ENCODE measurements at places on chromosomes 16 and 17. TPM values are rescaled to one million over a fixed set of nuclear protein-coding genes. Genes with fewer than 3 reads are reported as not detected.

DNA sequence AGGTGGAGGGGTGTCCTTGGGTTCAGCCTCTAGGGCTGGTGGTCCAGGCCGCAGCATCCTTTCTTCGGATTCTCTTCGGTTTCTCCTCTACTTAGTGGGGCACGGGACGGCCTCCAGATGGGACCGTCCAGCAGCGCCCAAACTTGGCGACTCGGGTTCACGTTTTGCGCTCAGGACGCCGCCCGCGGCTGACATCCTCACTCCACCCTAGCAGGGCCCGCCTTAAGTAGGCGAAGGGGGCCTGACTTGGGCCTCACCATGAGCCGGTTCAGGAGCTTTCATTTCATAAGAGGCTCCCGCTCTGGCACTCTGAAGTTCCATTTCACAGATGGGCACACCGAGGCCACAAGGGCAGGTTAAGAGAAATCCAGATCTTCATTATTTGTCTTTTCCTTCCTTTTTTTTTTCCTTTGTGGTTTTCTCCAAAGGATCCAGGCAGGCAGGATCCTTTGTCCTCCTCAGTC lies 141.2 kb downstream of the SEC14L1 start:
- H3K36me3 ChIP-seq: no peaks in the 10 kb centered on the region
- H3K4me3 ChIP-seq: peak overlapping the region; percentile 82
- H3K27ac ChIP-seq: peak overlapping the region; percentile 94
- peaks cover 17% of the 10 kb centered on the region for H3K27me3 ChIP-seq
- H3K4me1 ChIP-seq: peaks cover 32% of the 10 kb centered on the region
- no peak for DNase-seq

GRCh38 chr17:15273141-15273793 lies 8.1 kb upstream of the PMP22 start:
- H3K36me3 ChIP-seq: no peaks in the 10 kb centered on the region
- no peak overlapping the region for H3K4me3 ChIP-seq
- H3K27ac ChIP-seq: no peak overlapping the region

- no peak for DNase-seq
- H3K4me1 ChIP-seq: no peaks in the 10 kb centered on the region
- H3K27ac ChIP-seq: no peak overlapping the region
- H3K27me3 ChIP-seq: peaks cover 72% of the 10 kb centered on the region
- no peak overlapping the region for H3K4me3 ChIP-seq
- H3K36me3 ChIP-seq: no peaks in the 10 kb centered on the region
Measured at GRCh38 chr17:49445591-49445990, 30.9 kb upstream of the PHB1 start.

DNA sequence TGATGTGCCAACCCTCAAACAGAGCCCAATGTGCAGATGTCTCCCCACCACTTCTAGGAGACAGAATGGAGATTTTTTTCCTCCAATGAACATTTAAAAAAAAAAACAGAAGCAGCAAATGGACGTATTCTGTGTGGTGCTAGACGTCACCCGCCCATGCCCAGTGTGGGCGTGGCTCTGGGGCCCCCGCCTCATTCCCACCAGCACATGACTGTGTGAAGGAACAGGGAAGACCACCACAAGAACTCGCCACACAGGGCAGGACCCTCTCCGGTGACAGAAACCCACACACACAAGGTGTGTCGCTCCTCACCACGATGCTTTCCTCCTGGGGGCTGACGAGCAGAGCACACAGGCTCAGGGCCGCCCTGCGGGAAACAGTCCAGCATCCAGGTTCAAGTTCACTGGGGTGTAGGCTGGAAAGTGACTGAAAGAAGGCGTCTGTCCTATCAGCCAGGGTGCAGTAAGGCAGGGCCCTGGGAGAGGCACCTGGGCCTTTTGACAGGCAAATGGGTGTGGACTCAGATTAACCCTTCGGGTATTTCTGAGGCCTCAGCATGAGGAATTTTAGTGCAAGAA lies 53.5 kb downstream of the KLHDC4 start:
- no peak overlapping the region for H3K27ac ChIP-seq
- peaks cover 21% of the 10 kb centered on the region for H3K36me3 ChIP-seq
- peaks cover 10% of the 10 kb centered on the region for H3K27me3 ChIP-seq
- DNase-seq: no peak
- no peak overlapping the region for H3K4me3 ChIP-seq

Gene DHX58
- 0.43 TPM for total RNA-seq

Gene CDH5
- total RNA-seq: not detected

Gene COIL
- 26.7 TPM for total RNA-seq

Gene ABCC11
- total RNA-seq: 0.91 TPM

DNA sequence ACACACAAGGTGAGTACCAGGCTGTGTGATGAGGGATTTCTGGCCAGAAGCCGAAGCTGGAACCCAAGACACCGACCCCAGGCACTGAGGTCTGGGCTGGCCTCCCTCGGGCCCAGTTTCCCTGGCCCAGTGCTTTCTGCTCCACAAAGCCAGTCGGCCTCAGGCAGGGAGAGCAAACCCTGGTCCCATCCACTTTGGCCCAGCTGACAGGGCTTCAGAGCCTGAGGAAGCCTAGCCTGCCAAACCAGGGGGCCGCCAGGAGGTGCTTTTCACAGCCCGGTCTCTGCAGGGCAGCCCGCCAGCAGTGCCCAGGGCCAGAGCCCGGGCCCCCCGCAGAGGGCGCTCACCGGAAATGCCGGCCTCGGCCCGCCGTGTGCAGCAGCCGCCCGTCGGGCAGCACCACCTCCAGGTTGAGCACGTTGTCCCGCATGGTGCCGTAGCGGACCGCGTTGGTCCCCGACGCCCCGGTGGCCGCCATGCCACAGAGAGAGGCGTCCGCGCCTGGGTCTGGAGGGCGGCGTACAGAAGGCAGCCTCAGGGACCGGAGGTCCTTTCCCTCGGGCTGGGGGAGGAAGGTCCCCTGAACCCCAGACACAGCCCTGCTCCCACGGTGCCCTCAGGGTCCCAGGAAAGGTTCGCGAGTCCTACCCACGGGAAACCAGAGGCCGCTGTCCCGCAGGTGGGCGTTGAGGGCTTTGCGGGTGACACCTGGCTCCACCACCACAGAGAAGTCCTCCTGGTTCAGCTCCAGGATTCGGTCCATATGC lies 2.2 kb downstream of the LDHD start:
- no peak for DNase-seq
- H3K4me1 ChIP-seq: peaks cover 9% of the 10 kb centered on the region
- no peak overlapping the region for H3K27ac ChIP-seq
- H3K36me3 ChIP-seq: no peaks in the 10 kb centered on the region
- no peak overlapping the region for H3K4me3 ChIP-seq

Gene CHST5
- 0.24 TPM for total RNA-seq

Gene SPECC1
- total RNA-seq: 72.7 TPM

GRCh38 chr16:68452176-68452575 lies 3.9 kb upstream of the SMPD3 start:
- H3K27me3 ChIP-seq: no peaks in the 10 kb centered on the region
- H3K4me1 ChIP-seq: peaks cover 10% of the 10 kb centered on the region
- no peak overlapping the region for H3K4me3 ChIP-seq
- no peak overlapping the region for H3K27ac ChIP-seq

Gene HOXB9
- not detected for total RNA-seq

GRCh38 chr17:37179893-37180292 lies 195.9 kb upstream of the C17orf78 start:
- H3K4me1 ChIP-seq: peaks cover 4% of the 10 kb centered on the region
- H3K27me3 ChIP-seq: no peaks in the 10 kb centered on the region
- no peak for DNase-seq
- no peak overlapping the region for H3K27ac ChIP-seq
- peaks cover 1% of the 10 kb centered on the region for H3K36me3 ChIP-seq
- H3K4me3 ChIP-seq: no peak overlapping the region

DNA sequence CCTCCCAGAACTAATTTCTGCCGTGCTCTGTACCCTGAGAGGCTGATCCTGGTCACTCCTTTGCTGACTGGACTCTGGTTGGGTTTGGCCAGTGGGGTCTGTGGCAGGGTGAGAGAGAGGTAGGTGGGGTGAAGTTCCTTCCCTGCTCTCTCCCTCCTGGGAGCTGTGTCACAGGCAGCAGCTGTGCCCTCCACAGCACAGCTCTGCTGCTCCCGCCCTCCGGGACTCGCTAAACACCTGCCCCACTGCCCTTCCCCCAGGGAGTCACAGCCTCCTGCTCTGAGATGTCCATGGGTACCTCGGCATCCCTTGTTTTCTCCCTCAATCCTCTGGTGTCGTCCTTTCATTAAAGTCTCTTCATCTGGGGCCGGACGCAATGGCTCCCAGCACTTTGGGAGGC lies 66.4 kb downstream of the SRCIN1 start:
- H3K4me1 ChIP-seq: peaks cover 3% of the 10 kb centered on the region
- no peaks in the 10 kb centered on the region for H3K36me3 ChIP-seq
- H3K4me3 ChIP-seq: no peak overlapping the region
- DNase-seq: no peak
- peaks cover 18% of the 10 kb centered on the region for H3K27me3 ChIP-seq

GRCh38 chr17:50266384-50267073 lies 7.7 kb upstream of the TMEM92 start:
- DNase-seq: no peak
- no peaks in the 10 kb centered on the region for H3K36me3 ChIP-seq
- peaks cover 4% of the 10 kb centered on the region for H3K4me1 ChIP-seq
- no peak overlapping the region for H3K4me3 ChIP-seq

DNA sequence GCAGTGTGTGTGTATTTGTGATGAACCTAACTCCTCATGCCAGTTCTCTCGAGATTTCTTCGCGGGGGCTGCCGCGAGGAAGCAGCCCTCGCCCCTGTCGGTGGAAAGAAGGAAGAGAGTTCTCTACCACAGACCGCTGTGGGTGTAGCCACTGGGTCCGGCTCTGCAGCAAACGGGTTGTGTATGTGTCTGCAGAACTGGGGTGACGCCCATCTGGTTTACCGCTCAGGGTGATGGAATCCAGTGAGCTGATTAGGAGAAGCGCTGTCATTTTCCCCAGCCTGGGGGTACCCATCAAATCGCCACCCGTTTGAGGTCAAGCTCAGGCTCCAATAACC lies 7.7 kb downstream of the CORO6 start:
- no peaks in the 10 kb centered on the region for H3K36me3 ChIP-seq
- H3K4me3 ChIP-seq: peak overlapping the region; percentile 7
- H3K27ac ChIP-seq: no peak overlapping the region

DNA sequence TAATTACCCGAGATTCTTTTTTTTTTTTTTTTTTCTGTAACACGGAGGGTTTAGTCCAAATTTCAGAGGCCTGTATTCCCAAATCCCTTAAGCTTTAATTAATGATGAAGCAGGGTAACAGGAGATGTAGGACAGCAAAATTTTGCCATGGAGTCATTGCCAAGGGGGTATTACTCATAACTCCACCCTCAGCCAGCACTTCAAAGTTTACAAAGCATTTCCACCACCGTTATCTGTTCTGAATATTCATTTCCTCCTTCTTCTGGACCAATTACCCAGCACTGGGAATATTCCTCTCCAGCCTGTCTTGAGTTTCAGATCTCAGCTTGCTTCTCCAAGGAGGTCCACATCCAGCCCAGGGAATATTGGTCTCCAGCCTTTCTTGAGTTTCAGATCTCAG lies 747.5 kb upstream of the EEF2KMT start:
- H3K4me3 ChIP-seq: no peak overlapping the region
- DNase-seq: no peak
- H3K36me3 ChIP-seq: no peaks in the 10 kb centered on the region
- H3K27ac ChIP-seq: no peak overlapping the region
- H3K27me3 ChIP-seq: peaks cover 9% of the 10 kb centered on the region
- H3K4me1 ChIP-seq: no peaks in the 10 kb centered on the region

Gene KRT39
- not detected for total RNA-seq

DNA sequence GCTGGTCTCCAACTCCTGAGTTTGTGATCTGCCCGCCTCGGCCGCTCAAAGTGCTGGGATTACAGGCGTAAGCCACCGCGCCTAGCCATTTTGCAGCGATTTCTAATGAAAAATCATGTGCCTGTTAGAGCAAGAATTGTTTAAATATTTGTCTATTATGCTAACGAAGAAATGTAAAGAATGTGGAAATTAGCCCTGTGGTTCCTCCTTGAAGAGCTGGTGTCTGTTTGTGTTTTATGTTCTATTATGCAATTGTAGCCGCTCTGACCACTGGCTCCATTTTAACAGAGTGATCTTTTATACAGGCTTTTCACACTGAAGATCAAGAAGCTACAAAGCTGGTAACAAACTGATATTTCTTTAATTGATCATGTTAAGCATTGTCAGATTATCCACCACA lies 217.3 kb downstream of the USP22 start:
- H3K4me3 ChIP-seq: no peak overlapping the region
- no peak for DNase-seq
- H3K27me3 ChIP-seq: no peaks in the 10 kb centered on the region

GRCh38 chr17:39564211-39564848 lies 43.4 kb downstream of the NEUROD2 start:
- H3K36me3 ChIP-seq: peaks cover 9% of the 10 kb centered on the region
- no peak overlapping the region for H3K4me3 ChIP-seq
- no peaks in the 10 kb centered on the region for H3K27me3 ChIP-seq
- peaks cover 22% of the 10 kb centered on the region for H3K4me1 ChIP-seq
- no peak for DNase-seq

DNA sequence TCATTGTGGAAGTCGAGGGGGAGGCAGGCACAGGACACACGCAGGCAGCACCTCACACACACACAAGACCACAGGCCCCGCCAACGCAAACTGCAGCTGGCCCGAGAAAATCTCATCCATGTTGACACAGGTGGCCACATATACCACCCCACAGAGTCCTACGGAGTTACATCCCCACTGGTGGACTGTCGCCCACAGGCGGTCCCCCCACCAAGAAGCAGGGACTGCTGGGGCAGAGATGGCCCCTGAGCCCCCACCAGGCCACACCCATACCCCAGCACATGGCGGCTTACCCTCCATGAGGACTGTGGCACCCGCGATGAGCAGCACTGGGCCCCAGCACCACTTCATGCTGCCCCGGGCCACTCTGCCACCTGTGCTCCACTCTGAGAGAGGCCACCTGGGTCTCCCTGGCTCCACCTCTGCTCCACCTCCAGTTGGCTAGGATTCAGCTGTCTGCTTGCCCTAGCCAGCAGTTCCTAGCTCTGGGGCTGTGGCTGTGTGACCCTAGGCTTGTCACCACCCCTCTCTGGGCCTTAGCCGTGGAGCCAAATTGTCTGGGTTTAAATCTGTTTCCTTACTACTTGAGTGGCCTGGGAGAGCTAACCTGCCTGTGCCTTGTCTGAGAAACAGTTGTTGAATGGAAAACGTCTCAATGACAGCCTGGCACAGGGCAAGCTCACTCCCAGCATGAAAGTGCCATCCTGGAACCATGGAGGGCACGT lies at the start of gene PRSS53:
TSS of gene PRSS53 (minus strand) at position 485 of the 725 bp plus-strand sequence. CDS start at position 351, 134 bp downstream.
- no peak for DNase-seq
- H3K36me3 ChIP-seq: no peaks in the 10 kb centered on the region
- no peak within 1 kb of the TSS for H3K4me3 ChIP-seq
- peaks cover 2% of the 10 kb centered on the region for H3K4me1 ChIP-seq
- no peaks in the 10 kb centered on the region for H3K27me3 ChIP-seq
